NCI-H1048 (cell line): ENCODE measurements at places on chromosomes 5 and 9.

GRCh38 chr5:124519396-124519795 lies 227.0 kb downstream of the ZNF608 start:
- DNase-seq = no peak

DNA sequence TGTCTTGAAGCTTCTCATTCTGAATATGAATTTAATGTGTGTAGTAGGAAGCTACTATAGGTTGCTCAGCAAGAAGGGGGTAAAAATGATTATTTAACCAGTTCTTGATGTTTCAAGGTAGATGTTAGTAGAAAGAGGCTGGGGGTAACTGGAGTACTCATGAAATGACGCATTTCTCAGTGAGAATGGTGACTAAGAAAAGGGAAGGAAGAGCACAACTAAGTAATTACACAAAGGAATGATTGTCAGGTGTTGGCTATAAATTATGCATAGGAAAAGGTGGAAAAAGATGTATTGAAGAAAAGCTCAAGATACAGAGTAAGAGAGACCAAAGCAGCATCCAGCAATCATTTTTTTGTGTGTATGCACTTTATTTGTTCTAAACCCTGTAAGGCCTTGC lies 1.4 kb upstream of the PSIP1 start:
- DNase-seq = no peak

- no peak for DNase-seq
These were observed 2302.3 kb upstream of the C9orf72 start for GRCh38 chr9:29875547-29875946.

GRCh38 chr9:32706004-32706724 lies 70.7 kb upstream of the TAF1L start:
- no peak for DNase-seq

GRCh38 chr5:61599370-61600122 lies 267.5 kb downstream of the ZSWIM6 start:
- no peak for DNase-seq

- DNase-seq = no peak
These were observed 281.7 kb upstream of the EFNA5 start for GRCh38 chr5:107952450-107952849.

DNA sequence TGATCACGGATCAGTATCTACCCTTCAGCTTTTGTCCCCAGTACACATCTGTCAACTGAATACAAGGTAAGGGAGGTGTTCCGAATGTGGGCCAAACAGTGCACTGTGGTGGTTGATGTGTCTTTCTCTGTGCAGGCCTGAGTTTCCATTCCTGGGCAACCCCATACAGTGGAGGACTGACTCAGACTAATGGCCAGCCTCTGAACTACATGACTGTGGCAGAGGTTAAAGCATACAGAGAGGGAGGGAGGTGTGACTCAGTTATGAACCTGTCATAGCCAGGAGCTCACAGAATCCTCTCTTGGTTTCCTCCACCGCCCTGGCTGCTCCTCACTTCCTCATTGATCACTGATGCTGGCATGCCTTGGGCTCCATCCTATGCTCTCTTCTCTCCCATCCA lies 136.4 kb upstream of the TAS2R1 start:
- no peak for DNase-seq

DNA sequence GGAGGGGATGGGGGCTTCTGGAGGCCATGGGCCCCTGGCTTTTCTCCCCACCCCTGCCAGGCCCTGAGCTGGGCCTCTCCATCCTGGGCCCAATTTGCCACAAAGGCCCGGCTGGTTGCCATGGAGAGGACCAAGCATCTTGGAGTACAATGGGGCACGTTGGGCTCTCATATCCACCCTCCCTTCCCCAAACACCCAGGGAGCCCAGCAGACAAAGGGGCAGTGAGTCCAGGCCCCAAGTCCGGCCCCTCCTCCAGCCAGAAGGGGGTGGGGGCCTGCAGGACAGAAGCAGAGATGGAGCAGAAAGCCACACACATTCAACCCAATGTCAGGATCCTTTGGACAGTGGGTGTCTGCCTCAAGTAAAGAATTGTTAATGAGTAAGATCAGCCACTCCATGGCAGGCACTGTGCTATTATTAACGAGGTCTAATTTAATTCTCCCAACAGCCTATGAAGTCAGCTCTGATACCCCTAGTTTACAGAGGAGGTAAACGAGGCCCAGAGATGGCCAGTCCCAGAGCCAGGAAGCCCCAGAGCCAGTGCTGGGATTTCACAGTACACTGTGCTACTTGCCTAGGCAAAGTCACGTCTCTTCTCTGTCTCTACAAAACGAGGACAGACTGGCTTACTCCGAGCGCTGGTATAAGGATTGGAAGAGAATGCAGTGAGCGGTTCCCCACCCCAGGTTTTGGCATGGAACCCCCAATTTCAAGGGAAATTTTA lies 2.3 kb downstream of the CRB2 start:
- DNase-seq = no peak

DNA sequence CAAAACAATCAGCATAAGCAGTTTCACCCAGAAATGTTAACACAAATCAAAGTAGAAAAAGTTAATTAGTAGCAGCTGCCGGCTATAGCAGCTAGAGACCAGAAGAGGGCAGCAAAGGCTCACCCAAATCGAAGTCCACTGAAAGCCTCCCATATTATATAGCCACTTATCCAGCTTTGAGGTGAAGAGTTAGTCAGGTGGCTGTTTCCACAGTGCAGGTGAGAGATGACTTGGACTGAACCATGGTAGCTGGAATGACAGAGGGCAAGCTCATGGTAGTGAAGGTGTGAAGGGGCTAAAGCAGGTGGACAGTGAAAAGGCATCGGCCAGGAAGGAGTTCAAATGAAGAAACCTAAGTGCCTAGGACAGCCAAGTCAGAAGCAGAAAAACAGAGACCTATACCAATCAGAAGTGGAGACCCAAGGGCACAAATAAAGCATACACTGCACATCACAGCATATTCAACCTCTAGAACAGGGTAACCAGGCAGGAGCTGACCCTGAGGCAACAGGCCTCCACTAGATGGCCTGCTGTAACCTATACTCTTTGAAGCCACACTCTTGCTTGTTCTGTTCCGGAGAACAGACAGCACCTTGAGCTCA lies 7.2 kb upstream of the RNF38 start:
- DNase-seq = no peak

GRCh38 chr5:142481410-142481809 lies 156.6 kb upstream of the SPRY4 start:
- DNase-seq = no peak

GRCh38 chr5:150779397-150780186 lies 1.0 kb downstream of the SMIM3 start:
- no peak for DNase-seq

- DNase-seq = no peak
These were observed 75.2 kb downstream of the LMNB1 start for GRCh38 chr5:126852091-126852571.

GRCh38 chr9:71781391-71781790 lies 13.1 kb upstream of the CEMIP2 start:
- DNase-seq = no peak

DNA sequence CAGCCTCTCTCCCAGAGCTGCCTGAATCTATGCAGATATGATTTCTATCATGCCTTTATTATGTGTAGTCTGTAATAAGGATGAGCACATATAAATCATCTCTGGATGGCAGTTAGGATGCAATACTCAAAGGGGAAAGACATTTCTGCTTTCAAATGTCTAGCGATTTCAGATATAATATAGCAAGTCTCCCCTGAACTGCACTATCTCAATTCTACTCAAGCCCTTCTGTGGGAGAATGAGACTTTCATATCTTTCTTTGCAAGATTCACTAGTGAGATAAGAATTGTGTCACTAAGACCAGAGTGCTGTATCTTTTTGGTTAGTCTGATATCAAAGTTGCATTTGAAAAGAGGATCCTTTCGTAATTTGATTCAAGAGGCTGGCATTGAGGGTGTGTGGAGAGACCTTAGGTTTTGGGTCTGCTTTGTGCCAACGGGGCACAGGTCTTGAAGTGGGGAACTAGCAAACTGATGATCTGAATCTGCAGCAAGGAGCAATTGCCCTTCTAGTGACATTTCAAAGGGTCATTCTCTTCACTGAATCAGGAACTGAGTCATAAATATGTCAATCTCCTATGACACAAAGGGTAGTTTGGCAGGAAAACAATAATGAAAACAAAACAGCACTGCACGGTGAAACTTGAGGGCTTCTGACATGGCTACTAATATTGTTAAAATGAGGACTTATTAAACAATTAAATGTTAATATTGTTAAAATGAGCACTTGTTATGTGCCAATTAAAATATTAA lies 305.5 kb upstream of the CLINT1 start:
- no peak for DNase-seq

- no peak for DNase-seq
These were observed 82.8 kb downstream of the GTF3C4 start for GRCh38 chr9:132752877-132753592.

DNA sequence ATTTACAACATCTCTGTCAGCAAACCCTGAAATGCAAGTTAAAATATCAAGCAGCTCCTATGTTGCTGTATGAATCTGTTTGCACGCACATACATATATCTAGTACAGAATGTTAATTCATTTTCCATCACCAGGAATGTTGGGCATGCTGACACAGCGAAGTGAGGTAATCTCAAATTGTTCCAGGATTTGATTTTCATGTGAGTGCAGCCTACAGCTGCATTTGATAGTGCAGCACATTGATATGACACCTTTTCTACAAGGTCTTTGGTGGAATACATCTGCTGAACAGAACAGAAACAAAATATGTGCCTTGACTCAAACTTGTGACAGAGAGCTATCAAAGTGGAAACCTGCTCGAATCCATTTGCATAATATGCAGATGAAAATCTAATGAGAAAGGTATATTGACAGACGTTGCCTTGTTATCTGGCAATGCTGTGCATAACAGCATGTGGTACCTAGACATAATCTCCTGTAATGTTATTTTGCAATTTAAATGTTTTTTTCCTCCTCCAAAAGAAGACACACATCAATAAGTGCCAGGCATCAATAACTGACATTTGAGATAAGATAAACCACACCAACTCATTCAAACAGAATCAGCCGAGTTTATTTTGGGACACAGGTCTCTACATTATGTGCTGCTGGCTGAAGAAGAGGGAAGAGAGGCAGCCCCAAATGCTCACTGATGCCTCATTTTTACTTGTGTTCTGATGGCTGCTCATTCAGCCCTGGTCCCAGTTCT lies 512.2 kb downstream of the ZNF608 start:
- peak; percentile 52 for DNase-seq

DNA sequence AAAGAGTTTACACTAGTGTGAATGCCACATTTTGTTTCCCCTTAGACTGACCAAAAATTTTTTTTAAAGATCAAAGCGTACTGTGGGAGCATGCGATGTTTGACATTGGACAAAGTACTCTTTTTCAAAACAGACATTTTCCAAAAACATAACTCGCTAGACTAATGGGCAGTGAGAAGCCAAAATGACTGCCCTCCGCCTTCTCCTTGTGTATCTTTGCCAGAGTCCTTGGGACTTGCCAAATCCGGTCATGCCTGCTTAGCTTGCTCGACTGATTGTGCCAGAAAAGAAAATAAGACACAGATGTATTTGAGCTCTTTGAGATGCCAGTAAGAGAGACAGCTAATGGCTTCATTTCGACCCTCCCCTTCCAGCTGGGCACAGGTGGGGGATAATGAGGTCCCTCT lies 157.5 kb downstream of the MAPKAP1 start:
- no peak for DNase-seq

DNA sequence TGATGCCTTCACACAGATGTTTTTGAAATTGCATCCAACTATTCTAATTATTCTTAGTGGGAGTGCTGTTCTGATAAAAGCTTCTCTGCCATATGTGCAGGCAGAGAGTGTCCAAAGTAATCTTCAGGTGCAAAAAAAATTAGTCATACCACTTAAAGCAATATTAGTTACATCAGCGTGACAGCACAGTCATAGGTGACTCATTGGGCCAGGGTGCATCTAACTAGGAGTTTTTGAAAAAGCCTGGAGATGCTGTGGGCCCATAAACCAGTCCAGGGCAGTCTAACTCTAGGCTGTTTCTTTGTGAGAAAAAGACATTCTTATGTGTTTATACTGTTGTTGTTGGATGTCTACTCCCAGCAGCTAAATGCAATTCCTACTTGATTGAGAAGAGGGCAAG lies 33.0 kb upstream of the C6 start:
- no peak for DNase-seq

- no peak for DNase-seq
These were observed 66.8 kb upstream of the CEP78 start for GRCh38 chr9:78169125-78169524.

- no peak for DNase-seq
These were observed 49.0 kb upstream of the POU5F2 start for GRCh38 chr5:93790401-93790800.

DNA sequence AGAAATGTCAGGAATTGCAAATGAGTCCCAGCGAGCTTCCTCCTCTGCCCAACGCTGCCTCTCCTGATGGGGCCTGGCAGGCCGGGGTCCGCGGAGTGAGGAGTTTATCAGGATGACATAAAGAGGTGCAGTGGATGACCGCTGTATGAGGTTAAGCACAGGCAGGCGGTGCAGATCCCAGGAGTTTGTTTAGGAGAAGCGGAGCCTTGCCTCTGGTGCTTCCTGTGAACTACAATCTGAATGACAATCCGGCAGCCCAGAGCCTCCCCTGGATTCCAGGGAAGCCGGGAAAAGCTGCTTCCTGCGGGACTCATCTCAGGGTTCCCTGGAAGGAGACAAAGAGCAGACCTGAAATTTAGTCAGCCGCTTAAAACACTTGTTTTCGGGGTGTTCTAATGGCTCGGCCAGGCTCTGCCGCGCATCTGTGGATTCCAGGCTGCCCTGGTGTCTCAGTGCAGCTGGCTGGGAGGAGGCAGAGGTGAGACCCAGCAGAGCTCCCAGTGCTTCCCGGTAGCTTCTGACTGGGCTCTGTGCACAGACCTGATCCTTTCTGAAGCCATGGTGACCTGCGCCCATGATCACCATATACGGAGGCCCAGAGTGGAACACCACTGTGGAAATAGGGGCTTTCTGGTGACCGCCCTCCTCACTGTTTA lies 69.8 kb upstream of the IRX4 start:
- DNase-seq = no peak

DNA sequence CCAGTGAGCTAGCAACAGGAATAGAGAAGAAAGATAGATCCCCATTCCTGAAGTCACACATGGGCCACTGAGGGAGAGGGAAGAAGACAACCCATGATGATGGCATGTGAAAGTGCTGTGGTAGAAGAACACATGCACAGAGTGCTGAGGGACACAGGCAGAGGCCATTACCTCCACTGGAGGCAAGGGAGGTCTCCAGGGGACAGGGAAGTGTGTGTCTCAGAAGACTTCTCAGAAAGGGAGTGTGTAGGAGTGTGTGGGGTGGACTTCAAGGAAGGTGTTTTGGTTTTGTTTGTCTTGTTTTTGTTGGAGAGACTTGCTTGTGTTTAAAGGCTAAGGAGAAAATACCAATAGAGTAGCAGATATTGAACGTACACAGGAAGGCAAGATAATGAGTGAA lies 77.0 kb upstream of the SMARCA2 start:
- no peak for DNase-seq

DNA sequence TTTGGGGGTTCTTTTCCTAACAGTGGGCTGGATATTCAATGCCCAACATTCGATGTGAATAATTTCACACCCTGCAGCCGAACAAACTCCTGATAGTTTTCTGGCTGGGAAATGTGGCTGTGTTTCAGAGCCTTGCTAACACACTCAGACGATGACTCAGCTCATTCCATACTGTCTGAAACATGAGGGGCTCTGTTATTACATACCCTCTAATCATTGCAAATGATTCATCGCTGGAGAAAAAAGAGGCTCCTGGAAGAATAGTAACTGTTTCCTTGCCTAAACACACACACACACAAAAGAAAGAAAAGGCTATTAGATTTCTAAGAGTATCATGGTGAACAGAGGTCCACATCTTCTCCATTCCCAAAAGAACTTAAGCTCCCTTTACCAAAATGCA lies 75.8 kb downstream of the OXCT1 start:
- DNase-seq = no peak

GRCh38 chr9:108475813-108476212 lies 380.0 kb downstream of the ACTL7B start:
- no peak for DNase-seq

GRCh38 chr5:92635001-92635461 lies 946.0 kb downstream of the NR2F1-AS1 start:
- DNase-seq = no peak
